CD8-positive, alpha-beta memory T cell (primary cell): ENCODE measurements at places on chromosomes 2 and 18.

DNA sequence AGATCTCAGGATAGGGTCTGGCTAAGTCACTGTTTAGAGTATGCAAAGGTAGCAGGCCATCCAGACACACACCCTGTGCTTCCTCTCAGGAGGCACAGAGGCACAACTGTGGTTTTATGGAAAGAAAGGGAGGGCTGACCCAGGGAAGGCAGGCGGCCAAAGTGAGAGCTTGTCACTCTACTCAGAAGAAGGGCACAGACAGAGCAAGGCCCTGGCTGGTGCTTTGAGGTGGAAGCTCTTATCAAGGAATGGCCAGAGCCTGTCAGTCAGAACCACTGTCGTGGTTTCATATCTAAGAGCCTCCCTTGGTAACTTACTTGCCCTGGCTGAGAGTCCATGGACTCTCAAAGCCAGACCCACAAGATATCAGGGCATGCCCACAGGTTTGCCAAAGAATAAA is 40.7 kb downstream of the SLC9A2 start:
- no peak for DNase-seq

DNA sequence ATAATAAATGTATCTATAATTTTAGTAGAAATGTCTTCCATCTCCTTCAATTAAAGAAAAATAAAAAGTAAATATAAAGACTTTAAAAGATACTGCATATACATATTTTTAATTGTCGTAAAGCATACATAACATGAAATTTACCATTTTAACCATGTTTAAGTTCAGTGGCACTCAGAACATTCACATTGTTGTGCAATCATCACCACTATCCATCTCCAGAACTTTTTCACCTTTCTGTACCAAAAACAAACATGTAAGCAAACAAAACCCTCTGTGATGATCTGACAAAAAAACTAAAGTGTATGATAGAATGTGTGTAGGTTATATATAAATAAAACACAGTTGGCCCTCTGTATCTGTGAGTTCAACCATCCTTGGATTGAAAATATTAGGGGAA is 13.4 kb upstream of the DCTN1 start:
- DNase-seq, result no peak

- no peak for DNase-seq
Measured at GRCh38 chr18:63762518-63762917, 12.7 kb upstream of the SERPINB7 start.

DNA sequence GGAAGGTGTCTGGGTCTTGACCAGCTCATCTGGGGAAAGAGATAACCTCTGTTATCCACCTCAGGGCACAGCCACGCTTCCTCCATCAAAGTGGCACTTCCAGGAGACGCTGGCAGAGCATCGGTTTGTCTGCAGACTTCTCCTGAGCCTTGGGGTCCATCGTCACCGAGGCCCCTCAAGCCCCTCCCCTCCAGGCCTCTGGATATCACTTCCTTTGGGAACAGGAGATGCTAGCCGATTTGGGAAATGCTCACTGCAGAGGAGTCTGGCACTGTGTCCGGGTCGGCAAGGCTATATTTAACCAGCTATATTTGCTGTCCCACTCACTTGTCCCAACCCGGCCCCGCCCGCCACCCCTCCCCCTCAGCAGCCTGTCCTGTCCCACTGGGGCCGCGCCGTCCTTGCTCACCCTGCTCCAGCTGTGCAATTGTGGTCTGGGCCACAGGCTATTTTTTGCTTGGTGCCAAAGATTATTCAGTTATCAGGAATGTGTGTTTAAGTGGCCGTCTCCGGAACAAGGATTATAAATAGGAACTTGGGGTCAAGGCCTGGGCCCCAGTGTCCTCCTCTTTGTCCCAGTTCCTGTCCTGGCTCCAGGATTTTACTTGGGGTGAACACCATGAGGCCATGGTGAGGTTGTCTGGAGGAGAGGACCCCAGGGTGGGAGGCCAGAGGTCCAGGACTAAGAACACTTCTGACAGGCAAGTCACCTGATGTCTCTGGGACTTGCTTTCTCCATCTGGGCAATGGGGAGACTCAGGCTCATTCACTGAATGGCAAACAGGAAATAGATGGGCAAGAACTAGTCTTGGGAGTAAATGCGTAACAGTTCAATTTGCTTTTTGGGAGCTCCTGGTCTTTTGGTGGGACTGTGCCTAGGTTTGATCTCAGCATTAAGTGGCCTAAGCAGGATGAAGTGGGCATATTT is 263.6 kb downstream of the DYSF start:
- DNase-seq, result no peak

- DNase-seq, result no peak
Measured at GRCh38 chr2:60391230-60391629, 162.2 kb downstream of the BCL11A start.

DNA sequence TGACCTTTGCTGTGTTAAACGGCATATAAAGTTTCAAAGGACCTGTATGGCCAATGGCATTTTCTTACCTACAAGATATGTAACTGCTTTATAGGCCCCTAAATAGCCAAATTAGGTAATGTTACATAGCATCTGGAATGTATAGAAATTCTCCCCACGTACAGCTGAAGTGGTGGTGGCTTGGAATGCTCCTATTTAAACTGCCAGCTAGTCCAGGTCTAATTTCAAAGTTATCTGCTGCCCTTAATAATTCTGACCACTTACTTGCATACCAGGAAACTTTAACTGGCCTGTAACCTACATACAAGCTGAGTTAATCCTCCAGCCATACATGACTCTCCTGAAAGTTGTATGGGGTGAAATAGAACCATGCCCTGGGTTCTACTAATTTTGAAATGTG is 1.3 kb downstream of the KIAA2012 start:
- DNase-seq, result no peak

- no peak for DNase-seq
Measured at GRCh38 chr2:109434351-109434750, 179.4 kb downstream of the SEPTIN10 start.

DNA sequence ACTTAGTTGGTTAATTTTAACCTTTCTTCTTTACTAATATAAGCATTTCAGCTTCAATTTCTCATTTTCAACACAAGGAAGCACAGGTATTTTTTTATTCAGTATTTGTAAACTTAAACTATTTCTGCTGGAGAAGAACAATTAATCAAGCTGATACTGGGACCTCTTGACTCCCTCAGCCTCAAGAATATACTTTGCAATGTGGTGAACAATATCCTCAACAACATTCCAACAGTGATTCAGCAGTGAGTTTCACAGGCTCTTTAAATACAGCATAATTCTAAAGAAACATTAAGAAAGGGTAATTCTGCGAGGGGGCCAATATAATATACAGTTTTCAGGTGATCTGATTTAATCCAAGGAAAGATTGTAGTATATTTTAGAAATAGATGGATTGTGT is 10.0 kb downstream of the RAPGEF4 start:
- no peak for DNase-seq
